Natural killer cell (primary cell): ENCODE measurements at places on chromosomes 5 and 9. TPM values are rescaled to one million over a fixed set of nuclear protein-coding genes. Genes with fewer than 3 reads are reported as not detected.
A peak's percentile ranks its signal among the peaks of the same experiment; 100 is the strongest.

Gene BRD3
- 52.8 TPM for total RNA-seq

Gene NAA35
- total RNA-seq = 19.9 TPM

Gene AMBP
- not detected for total RNA-seq

Gene FOXD4L6
- total RNA-seq = not detected

Gene SLC36A2
- not detected for total RNA-seq

Gene PHYHD1
- 5.4 TPM for total RNA-seq

Gene NHP2
- 43.5 TPM for total RNA-seq

DNA sequence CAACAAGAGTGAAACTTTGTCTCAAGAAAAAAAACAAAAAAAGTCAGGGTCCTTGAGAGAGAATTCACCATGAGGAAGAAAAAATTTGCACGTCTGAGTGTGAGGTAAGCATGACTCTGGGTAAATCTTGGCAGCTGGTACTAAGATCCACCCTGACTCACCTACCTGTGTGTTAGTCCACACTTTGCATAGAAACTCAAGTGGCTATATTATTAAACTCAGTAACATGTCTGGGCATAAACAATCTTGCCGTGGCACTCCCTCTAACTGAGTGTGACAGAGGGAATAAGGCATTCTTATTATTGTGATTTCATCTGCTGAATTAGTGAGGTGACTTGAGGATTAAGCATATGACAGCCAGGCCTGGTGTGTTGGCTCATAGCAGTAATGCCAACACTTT, 259.4 kb upstream of the VLDLR start:
- H3K36me3 ChIP-seq = no peaks in the 10 kb centered on the region
- no peak for DNase-seq
- no peak overlapping the region for H3K4me3 ChIP-seq
- H3K4me1 ChIP-seq = no peaks in the 10 kb centered on the region
- H3K27ac ChIP-seq = no peak overlapping the region

- no peak overlapping the region for H3K4me3 ChIP-seq
- no peak for DNase-seq
- no peaks in the 10 kb centered on the region for H3K36me3 ChIP-seq
- no peaks in the 10 kb centered on the region for H3K4me1 ChIP-seq
Measured at GRCh38 chr5:21791304-21791703, 1061.8 kb downstream of the CDH12 start.

GRCh38 chr9:78358329-78359051, 61.6 kb downstream of the PSAT1 start:
- no peak overlapping the region for H3K4me3 ChIP-seq
- no peaks in the 10 kb centered on the region for H3K27me3 ChIP-seq
- no peaks in the 10 kb centered on the region for H3K36me3 ChIP-seq
- H3K27ac ChIP-seq = no peak overlapping the region
- no peak for DNase-seq
- no peaks in the 10 kb centered on the region for H3K4me1 ChIP-seq

DNA sequence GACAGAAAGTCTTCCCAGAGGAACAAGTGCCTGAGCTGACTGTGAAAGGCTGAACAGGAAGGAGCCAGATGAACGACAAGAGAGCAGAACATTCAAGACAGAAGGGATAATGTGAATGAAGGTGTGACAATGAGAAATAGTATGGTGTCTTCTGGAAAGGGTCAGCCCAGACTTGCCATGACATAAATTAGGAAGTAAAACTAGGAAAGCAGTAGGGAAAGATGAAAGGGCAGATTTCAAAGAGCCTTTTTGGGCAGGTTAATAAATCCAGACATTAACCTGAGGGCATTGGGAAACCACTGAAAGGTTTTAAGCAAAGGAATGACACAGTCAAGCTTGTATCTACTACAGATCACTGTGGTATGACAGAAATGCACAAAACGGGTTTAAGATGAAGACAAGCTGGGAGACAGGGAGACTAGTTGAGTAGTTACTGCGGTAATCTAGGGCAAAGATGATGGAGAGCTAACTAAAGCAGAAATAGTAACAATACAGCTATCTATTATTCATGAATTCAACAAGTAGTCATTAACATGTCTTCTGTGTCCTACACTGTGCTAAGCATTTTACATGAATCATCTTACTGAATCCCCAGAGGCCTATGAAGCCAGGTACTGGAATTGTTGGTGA, 580.9 kb upstream of the WWC1 start:
- no peaks in the 10 kb centered on the region for H3K36me3 ChIP-seq
- H3K4me3 ChIP-seq = no peak overlapping the region
- DNase-seq = no peak
- H3K4me1 ChIP-seq = no peaks in the 10 kb centered on the region
- no peaks in the 10 kb centered on the region for H3K27me3 ChIP-seq

- no peak overlapping the region for H3K27ac ChIP-seq
- H3K36me3 ChIP-seq = no peaks in the 10 kb centered on the region
- no peak for DNase-seq
Measured at GRCh38 chr5:168401880-168402279, 84.4 kb upstream of the RARS1 start.

GRCh38 chr5:154851351-154851750, 948 bp upstream of the FAXDC2 start:
- H3K27ac ChIP-seq = no peak overlapping the region
- H3K4me1 ChIP-seq = no peaks in the 10 kb centered on the region
- no peak overlapping the region for H3K4me3 ChIP-seq
- DNase-seq = no peak

DNA sequence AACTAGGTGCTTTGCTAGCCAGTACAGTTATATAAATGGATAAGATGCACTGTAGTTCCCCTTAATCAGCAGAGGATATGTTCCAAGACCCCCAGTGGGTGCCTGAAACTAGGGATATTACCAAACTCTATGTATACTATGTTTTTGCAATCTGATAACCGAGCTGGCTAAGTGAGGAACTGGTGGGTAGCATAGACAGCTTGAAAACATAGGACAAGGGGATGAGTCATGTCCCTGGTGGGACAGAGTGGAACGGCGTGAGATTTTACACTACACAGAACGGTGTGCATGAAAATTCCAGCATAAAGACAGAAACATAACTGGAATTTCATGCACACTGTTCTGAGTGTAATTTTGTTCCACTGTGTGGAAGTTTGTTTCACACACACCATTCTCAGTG, 86.9 kb downstream of the BASP1 start:
- H3K27ac ChIP-seq = no peak overlapping the region
- H3K4me3 ChIP-seq = no peak overlapping the region
- H3K36me3 ChIP-seq = no peaks in the 10 kb centered on the region
- no peaks in the 10 kb centered on the region for H3K27me3 ChIP-seq
- no peaks in the 10 kb centered on the region for H3K4me1 ChIP-seq

GRCh38 chr5:160270704-160271103, 41.4 kb downstream of the FABP6 start:
- no peak overlapping the region for H3K4me3 ChIP-seq
- no peaks in the 10 kb centered on the region for H3K36me3 ChIP-seq
- no peaks in the 10 kb centered on the region for H3K27me3 ChIP-seq
- peak overlapping the region; percentile 36 for H3K27ac ChIP-seq
- H3K4me1 ChIP-seq = peaks cover 72% of the 10 kb centered on the region

DNA sequence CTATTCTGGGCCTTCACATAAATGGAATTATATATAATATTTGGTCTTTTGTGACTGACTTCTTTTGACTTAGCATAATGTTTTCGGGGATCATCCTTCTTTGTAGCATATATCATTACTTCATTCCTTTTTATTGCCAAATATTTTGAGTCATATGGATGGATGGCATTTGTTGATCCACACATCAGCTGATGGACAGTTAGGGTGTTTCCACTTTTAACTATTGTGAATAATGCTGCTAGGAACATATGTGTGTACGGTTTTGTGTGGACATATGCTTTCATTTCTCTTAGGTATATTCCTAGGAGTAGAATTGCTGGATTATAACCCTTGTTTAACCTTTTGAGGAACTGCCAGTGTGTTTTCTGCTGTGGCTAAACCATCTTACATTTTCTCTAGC, 249.6 kb downstream of the FANCC start:
- H3K27ac ChIP-seq = no peak overlapping the region
- no peak for DNase-seq
- peaks cover under 1% of the 10 kb centered on the region for H3K4me1 ChIP-seq
- no peaks in the 10 kb centered on the region for H3K27me3 ChIP-seq

DNA sequence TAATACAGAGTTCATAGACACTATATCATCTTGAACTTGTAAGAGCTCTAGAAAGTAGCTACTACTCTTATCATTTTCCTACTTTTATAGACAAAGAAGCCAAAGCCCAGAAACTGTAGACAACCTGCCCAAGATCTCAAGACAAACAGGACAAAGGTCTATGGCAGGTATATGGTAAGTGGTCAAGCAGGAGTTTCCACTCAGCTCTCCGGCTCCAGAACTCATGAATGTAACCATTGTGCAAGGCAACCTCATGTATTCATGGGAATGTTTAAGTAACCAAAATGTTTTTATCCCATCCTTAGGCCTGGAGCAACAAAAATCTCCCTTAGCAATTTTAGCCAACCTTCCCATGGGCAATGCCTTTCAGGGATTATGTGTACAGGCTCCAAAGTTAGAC, 163.4 kb upstream of the PUM3 start:
- no peaks in the 10 kb centered on the region for H3K36me3 ChIP-seq
- H3K27ac ChIP-seq = no peak overlapping the region
- H3K4me1 ChIP-seq = no peaks in the 10 kb centered on the region
- H3K27me3 ChIP-seq = no peaks in the 10 kb centered on the region
- DNase-seq = no peak

GRCh38 chr5:28512648-28513047, 1474.3 kb upstream of the CDH9 start:
- no peak overlapping the region for H3K4me3 ChIP-seq
- H3K4me1 ChIP-seq = no peaks in the 10 kb centered on the region
- H3K27ac ChIP-seq = no peak overlapping the region
- H3K36me3 ChIP-seq = no peaks in the 10 kb centered on the region
- no peak for DNase-seq
- H3K27me3 ChIP-seq = no peaks in the 10 kb centered on the region

DNA sequence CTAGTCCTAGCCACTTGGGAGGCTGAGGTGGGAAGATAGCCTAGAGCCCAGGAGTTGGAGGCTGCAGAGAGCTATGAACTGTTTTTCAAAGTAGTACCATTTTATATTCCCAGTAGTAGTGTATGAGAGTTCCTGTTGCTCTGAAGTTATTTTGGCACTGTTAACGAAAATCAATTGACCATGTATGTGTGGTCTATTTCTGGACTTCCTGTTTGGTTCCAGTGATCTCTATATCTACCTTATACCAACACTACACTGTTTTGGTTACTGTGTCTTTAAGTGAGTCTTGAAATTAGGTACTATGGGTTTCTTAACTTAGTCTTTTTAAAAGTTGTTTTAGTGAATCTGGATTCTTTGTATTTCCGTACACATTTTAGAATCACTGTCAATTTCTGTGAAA, 13.6 kb downstream of the SLF1 start:
- no peak overlapping the region for H3K4me3 ChIP-seq
- H3K4me1 ChIP-seq = peaks cover 4% of the 10 kb centered on the region
- no peak overlapping the region for H3K27ac ChIP-seq
- DNase-seq = no peak

DNA sequence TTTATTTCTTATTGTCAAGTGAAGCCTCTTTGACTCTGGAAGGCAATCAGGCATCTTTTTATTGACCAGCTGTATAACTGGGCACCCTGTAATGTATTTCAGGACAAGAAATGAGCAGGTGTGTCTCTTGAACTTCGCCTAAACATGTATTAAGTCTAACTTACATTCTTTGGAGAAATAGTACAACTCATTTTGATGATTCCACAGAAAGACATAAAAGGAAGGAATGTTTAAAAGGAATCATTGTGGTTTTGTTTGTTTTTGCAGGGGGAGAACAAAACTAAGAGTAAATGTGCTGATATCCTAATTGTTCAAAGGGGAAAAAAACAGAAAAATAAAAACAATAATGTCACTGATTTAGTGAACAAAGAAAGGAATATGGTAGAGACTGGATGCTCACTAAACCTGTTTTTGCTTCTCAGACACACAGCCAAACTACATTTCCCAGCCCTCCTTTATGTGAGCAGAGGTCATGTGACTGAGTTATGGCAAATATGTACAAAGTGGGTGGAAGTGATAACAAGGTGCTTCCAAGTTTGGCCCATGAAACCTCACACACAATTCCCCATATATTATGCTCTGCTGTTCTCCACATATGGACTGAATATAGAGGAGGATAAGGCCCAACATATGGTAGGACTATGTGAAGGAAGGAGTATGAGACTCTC, 150.6 kb upstream of the ACOT12 start:
- H3K4me1 ChIP-seq = no peaks in the 10 kb centered on the region
- H3K4me3 ChIP-seq = no peak overlapping the region
- no peaks in the 10 kb centered on the region for H3K27me3 ChIP-seq

- no peaks in the 10 kb centered on the region for H3K36me3 ChIP-seq
- DNase-seq = no peak
- H3K27me3 ChIP-seq = no peaks in the 10 kb centered on the region
Measured at GRCh38 chr5:174535669-174536068, 188.7 kb upstream of the MSX2 start.

GRCh38 chr9:122857815-122858214, 29.4 kb upstream of the PDCL start:
- H3K36me3 ChIP-seq = peaks cover 61% of the 10 kb centered on the region
- no peak for DNase-seq
- H3K27me3 ChIP-seq = no peaks in the 10 kb centered on the region

DNA sequence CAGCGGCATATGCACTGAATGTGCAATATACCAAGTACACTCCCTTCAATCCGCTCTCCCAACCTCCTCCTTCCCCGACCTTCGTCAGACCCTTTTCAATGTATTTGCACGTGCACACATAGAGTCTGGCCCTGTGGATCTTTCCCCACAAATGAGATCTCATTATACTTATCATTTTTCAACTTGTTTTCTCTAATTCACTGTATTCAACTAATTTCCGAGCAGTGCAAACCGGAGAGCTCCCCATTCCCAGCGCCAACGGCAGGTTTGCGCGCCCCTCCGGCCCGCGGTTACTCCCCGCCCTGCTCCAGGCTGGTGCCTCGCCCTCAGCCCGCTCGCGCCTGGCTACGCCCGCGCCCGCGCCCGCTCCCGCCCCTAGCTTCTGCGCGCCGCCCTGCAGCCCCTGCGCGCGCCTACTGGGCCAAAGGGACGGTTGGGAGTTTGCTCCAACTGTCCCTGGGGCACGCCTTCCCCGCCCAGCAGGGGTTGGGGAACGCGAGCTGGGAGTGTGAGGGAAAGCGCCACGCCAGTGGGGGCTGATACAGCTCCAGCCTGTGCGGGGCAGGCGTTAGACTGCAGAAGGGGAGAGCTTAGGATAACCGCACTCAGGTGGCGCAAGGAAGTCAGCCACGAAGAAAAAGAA, 3.3 kb upstream of the CDC20B start:
- DNase-seq = peak; percentile 27
- no peak overlapping the region for H3K4me3 ChIP-seq
- peaks cover 74% of the 10 kb centered on the region for H3K27me3 ChIP-seq
- H3K4me1 ChIP-seq = peaks cover 30% of the 10 kb centered on the region

GRCh38 chr9:20786807-20787206, 102.7 kb downstream of the FOCAD start:
- H3K4me3 ChIP-seq = no peak overlapping the region
- no peaks in the 10 kb centered on the region for H3K4me1 ChIP-seq
- H3K36me3 ChIP-seq = peaks cover 6% of the 10 kb centered on the region

DNA sequence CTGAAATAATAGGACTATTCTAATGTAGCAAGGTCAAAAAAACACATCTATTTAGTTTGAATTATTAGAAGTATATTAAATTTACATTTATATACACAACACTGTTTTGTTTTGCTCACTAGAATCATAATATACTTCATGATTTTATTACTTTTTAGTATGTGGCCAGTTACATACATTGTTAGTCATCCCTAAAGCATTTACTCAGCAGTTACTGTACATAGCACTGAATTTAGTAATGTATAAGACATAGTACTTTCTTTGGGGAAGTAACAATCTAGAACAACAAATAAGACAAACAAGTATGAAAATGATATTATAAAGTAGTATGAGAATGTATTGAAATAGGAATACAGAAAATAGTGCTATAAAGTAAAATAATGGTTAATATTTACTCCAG, 28.2 kb downstream of the ERCC8 start:
- DNase-seq = no peak
- H3K27ac ChIP-seq = no peak overlapping the region
- H3K4me1 ChIP-seq = no peaks in the 10 kb centered on the region
- no peak overlapping the region for H3K4me3 ChIP-seq
- H3K27me3 ChIP-seq = no peaks in the 10 kb centered on the region
- peaks cover 22% of the 10 kb centered on the region for H3K36me3 ChIP-seq
